ENCODE measurements at places on chromosomes 3 and 15.
A peak's percentile ranks its signal among the peaks of the same experiment; 100 is the strongest.

DNA sequence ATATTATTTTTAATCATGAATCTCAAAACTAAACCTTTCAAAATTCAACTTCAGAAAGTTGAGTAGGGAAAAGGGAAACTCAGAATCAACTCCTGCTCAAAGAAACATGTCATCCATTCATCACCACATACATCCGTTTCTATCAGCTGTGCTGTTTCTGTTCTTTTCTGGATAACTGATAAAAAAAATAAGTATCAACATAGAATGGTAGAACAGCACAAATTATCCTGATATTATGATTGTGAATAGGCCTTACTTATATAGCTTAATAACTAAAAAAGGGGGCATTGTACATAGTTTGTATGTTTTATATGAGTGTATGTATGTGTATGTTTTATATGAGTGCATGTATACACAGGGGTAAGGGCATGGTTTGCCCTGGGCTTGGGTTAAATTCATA is 3.1 kb downstream of the TM4SF1 start:
- DNase-seq, result no peak

GRCh38 chr3:43370293-43370980 is 84.1 kb downstream of the SNRK start:
- DNase-seq, result no peak

- no peak for DNase-seq
Observed at GRCh38 chr15:69719527-69720240, 267.1 kb downstream of the RPLP1 start.

DNA sequence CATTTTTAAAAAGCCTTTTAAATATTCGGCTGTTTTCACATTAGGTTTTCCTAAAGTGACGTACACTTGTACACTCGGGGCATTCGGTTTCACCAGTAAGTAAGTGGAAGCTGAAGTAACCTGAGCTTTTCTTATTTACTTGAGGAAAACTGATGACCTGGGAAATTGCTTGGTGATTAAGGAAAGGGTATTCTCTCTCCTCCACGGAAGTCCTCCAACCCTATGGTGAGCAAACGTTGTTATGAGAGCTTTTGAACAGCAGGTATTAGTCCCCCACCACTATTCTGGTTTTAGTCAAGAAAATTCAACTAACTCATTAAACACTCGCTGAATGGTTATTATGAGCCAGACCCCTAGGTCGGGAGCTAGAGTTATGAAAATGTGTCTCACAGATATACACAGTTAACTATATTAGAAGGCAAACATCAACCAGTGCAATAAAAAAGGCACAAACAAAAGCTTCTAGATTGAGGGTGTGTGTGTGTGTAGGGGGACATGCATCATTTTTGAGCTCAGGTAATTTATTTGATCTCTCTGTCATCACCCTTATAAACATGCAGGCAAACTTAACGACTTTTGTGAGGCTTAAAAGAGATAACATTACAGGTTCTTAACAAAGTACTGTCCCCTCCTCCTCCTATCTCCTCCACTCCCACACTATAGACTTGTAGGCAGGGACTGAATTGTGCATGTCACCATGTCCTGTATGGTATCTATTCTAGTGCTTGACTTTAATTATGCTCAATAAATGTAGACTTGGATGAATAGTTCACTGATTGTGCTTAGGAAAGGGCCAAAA is 143.3 kb upstream of the MB21D2 start:
- DNase-seq, result no peak

DNA sequence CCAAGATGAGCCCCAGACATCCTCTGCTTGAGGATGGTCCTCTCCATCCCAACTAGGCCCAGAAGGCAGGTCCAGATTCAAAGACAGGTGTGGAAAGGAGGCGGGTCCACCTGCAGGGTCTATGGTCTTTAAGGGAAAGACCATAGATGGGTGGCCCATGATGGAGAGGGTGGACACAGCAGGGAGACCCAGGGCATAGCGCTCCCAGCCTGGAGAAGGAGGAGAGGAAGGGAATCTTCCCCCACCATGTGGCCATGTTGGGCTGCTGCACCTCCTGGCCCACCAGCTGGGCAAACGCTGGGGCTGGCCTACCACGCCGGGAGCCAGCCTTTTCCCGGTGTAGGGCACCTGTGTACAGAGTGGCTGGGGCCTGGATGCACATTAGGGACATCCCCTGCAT is 265.2 kb upstream of the TLE3 start:
- DNase-seq, result no peak

DNA sequence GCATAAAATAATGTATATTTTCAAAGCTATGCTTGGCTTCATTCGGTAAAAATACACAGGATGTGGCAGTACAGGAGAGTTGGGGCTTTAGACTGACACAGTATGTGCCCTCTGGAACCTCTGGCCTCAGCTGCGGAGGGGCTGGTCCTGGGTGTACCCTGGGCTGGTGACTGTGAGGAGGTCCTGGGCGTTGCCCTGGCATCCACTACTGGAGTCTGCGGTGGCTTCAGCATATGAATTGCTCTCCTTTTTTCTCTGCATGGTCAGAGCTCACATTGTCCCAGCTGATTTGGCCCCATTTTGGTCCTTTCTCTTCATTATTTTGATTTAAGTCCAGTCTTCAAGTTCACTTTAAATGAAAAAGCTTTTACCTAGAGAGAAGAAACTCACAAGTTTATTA is 40.5 kb upstream of the CORO2B start:
- no peak for DNase-seq

DNA sequence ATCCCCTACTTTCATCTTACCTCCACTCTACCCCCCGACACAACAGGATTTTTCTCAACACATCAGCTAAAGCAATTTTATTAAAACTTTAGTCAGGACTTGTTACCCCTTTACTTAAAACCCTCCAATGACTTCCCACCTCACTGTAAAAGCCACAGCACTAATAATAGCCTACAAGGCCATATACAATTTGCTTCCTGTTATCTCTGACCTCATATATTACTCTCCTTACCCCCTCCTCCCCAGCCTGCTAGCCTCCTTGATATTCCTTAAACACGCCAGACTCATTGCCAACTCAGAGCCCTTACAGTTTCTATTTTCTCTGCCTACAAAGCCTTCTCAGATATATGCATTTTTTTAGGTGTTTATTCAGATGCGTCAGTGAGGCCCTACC is 54.4 kb downstream of the DCUN1D1 start:
- no peak for DNase-seq

- DNase-seq, result no peak
Observed at GRCh38 chr3:196948442-196949284, 6.3 kb upstream of the NCBP2 start.

- DNase-seq, result no peak
Observed at GRCh38 chr3:126107957-126108675, 24.2 kb upstream of the SLC41A3 start.

- no peak for DNase-seq
Observed at GRCh38 chr15:71678191-71678590, 132.2 kb upstream of the NR2E3 start.

GRCh38 chr15:57541805-57542504 is 49.7 kb upstream of the MYZAP start:
- DNase-seq, result peak; percentile 59

GRCh38 chr3:36409862-36410261 is 29.6 kb downstream of the STAC start:
- DNase-seq, result no peak

DNA sequence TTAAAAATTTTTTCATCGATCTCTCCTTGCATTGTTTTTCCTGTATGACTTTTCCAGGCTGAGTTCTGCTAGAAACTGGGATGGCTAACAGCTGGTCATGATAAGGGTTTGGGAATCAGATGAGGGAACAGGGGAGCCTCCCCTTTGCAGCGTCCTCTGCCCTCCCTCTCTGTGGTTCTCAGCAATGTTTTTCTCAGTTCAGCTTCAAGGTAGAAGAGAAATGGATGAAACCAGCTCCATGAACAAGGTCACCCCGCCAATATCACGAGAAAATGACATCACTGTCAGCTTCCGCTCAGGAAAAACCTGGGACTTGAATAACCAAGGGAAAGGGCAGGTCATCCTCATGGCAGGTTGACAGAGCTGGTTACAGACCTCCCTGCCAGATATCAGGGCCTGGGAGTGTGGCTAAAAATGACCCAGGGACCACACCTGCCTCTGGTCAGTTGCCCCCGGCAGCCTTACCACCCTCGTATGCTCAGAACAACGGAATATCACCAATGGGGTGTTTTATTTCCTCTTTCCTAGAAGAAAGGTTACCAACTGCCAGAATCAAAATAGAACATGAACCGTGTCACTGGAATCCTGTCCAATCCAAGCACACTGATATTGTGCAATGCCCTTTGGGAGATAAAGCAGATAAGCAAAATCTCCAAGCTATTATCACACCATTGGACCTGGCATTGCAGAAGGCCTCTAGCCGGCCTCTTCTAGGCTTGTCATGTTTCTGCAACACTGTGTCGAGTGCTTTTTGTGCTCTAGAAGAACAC is 26.1 kb downstream of the LSM3 start:
- DNase-seq, result no peak

GRCh38 chr3:32303399-32303747 is 64.9 kb downstream of the CMTM8 start:
- no peak for DNase-seq

DNA sequence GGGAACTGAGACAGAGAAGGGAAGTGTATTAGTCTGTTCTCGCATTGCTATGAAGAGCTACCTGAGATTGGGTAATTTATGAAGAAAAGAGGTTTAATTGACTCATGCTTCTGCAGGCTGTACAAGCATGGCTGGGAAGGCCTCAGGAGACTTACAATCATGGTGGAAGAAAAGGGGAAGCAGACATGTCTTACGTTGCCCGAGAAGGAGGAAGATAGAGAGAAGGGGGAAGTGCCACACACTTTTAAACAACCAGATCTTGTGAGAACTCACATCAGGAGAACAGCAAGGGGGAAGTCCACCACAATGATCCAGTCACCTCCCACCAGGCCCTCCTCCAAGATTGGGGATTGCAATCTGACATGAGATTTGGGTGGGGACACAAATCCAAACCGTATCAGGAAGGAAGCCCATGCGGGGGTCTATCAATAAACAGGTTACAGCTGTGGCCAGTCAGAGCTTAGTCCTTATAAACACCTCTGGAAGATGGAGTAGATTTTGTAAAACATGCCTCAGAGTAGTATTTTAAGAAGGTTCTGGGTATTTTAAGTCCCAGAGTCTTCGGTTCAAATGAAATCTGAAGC is 153.9 kb downstream of the GHSR start:
- no peak for DNase-seq

GRCh38 chr3:25872200-25872877 is 82.4 kb downstream of the OXSM start:
- DNase-seq, result no peak

GRCh38 chr3:130377960-130378676 is 32.6 kb downstream of the COL6A5 start:
- no peak for DNase-seq

GRCh38 chr3:15553749-15554148 is 32.2 kb upstream of the COLQ start:
- no peak for DNase-seq

DNA sequence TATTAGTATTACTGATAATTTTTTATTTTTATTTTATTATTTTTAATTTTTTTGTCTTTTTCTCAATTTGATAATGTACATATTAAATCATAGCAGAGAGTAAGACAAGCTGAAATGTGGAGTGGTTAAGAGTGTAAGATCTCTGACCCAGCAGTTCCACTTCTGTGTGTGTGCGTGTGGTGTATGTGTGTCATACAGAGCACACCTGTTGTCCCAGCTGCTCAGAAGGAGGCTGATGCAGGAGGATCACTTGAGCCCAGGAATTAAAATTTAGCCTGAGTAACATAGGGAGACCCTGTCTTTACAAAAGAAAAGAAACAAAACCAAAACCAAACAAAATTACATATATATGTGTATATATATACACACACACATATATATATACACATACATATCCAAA is 1.4 kb upstream of the CIDEC start:
- DNase-seq, result no peak

GRCh38 chr15:34773917-34774316 is 19.1 kb upstream of the GJD2 start:
- no peak for DNase-seq

- DNase-seq, result no peak
Observed at GRCh38 chr3:30693470-30694120, 87.2 kb downstream of the TGFBR2 start.

DNA sequence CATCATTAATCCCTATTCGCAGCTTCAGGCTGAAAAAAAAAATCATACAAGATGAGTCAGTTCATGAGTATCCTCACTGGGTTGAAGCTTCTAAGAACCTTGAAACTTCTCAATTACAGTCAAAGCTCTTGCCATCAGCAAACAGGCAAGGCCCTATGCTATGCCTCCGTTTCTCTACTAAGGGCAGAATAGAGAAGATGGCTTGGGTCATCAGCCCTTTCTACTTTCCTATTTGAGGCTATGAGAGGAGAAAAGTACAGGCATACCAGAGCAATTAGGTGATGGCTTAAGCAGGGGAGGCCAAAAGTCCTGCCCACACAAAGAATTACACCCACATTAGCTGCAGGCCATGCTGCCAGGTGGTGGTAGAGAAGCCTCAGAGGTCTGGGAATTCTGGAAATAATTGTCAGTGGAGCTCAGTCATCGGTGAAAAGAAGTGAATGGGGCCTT is 89.0 kb downstream of the MRPL46 start:
- no peak for DNase-seq

DNA sequence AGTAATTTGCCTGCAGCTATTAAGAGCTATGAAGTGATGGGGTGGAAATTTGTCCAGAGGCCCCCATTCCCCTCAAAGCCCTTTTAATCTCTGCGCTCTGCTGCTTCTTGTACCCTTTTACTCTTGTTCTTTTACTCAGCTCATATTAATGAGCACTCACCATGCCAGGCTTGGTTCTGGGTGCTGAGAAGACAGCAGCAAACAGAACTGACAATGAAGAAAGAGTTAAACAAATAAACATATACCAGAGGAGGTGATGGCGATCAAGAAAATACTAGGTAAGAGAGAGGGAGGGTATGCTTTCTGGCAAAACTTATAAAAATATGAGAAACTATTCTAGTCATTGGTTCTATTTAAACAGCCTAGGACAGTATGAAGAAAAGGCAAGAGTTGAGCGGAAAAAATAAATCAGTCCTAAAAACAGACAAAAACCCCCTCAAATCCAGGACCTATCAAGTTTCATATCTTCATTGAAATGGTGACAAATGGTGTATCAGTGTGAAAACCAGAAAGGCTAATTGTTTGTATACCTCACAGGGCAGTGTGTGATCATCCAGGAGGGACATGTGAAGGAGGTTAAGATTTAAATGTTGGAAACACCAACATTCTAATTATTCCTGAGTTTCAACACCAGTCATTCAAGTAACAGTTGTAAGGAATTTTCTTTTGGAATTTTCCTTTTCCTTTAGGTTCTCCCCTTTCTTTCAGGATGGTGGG is 144.9 kb downstream of the FNDC3B start:
- no peak for DNase-seq

DNA sequence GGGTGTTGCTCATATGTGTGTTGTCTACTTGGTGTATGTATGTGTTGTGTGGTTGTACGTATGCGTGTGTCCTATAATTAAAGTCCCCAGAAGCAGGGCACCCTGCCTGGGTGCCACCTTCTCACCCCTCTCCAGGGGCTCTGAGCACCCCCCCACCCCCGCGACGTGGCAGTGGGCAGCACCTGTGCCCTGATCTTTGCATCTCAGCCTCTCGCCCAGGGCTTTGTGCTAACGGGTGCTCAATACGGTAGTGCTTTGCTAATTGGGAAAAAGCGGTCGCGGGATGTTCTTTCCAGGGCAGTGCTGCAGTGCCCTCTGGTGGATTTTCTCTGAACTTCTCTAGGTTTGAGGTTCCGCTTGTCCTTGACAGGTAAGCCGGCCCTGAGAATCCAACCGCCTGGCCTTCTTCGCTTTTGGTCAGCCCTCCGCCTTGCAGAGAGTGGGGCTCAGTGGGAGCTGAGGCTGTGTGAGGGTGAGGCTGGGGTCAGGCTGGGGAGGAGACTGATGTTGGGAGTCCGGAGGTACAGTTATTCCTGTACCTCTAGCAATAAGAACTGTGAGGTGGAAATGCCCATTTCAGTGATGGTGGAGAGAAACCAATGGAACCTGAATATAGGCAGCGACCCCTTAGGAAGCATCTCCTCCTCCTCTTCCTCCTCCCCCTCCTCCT is 17.6 kb upstream of the EPHB3 start:
- peak; percentile 46 for DNase-seq
